Stimulated activated CD8-positive, alpha-beta memory T cell treated with anti-CD3 and anti-CD28 coated beads, Interleukin-4, amount 100 ng/mL, for 1 hour (primary cell): ENCODE measurements at places on chromosomes 4 and X.
A peak's percentile ranks its signal among the peaks of the same experiment; 100 is the strongest.

DNA sequence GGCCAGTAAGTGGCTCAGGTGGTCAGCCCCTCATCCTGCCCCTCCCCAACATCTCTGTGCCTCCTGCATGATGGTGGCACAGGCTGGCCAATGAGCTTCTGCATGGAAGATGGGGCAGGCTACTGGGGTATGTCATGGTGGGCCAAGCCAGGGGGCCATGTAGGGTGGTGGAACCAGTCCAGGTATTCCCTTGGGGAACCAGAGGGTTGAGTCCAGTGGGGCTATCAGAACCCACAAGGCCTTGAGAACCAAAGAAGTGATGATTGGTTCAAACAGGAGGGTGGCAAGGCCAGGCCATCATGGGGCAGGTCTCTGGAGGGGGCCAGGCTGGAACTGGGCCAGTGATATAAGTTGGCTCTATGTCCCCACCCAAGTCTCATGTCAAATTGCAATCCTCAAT is 18.8 kb upstream of the PPP2R2C start:
- DNase-seq = no peak

DNA sequence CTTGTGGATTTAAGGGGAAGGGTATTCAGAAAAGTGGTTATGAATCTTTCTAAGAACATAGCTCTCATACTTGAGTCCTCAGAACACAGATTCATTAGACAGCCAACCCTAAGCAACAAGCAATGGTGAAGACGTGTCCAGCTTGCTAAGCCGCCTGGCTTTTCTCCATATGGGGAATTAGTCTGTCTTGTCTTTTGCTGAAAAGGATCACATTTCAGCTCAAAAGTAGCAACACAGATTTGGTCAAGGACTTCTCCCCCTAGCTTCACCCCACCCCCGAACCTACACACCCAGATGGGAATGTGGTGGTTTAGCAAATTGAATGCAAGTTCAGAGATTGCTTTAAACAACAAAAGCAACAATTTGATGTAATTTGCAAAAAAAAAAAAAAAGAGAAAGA is 103.3 kb upstream of the RASGEF1B start:
- no peak for DNase-seq

DNA sequence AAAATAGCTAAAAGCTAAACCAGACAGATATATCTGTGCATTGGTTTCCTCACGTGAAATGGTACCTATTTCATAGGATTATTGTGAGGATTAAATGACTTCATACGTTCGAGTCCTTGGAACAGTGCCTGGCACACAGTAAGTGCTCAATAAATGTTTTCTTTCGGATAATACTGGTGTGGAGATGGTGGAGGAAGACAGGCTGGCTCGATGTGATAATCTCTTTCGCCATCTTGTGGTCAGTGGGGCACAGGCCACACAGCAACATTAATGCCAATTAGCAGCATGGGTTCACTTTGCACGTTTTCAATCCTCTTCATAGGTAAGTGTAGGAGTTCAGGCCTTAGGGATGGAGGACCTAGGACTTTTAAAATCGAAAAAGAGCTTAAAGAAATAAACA is 9.3 kb downstream of the PAGE4 start:
- no peak for DNase-seq

DNA sequence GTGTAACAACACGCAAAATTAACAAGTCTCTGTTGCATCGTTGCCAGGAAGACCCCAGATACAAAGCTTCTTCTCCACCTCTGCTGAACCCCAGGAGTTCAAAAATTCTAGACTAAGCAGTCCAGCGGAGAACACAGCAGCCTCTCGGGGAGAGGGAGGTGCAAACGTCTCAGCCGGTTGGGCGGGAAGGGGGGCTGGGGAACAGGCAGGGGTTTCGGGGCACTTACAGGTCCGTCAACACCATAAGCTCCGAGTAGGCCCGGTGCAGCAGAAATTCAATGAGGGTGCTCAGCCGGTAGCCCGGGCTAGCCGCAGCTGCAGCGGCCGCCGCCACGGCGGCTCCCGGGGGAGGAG is 394 bp downstream of the MED14 start:
- peak; percentile 1 for DNase-seq

DNA sequence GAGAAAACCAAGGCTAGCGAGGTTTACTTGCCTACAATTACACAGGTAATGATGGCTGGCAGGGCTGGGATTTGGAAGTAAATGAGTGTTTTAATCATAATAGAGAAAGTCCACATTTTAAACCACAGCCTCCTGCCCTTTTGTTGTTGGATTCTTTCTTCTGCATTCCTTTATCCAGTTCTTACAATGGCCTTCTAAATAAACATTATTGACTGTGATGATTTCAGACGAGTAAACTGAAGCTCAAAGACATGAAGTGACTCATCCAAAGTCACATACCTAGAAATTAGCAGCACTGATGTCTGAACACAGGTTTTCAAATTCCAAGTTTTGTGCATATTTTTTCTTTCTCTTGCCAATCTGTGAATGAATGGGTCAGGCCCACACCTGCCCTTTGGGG is 51.2 kb upstream of the C1QTNF7 start:
- no peak for DNase-seq

- no peak for DNase-seq
Observed at GRCh38 chr4:52840531-52841370, 21.4 kb upstream of the RASL11B start.

DNA sequence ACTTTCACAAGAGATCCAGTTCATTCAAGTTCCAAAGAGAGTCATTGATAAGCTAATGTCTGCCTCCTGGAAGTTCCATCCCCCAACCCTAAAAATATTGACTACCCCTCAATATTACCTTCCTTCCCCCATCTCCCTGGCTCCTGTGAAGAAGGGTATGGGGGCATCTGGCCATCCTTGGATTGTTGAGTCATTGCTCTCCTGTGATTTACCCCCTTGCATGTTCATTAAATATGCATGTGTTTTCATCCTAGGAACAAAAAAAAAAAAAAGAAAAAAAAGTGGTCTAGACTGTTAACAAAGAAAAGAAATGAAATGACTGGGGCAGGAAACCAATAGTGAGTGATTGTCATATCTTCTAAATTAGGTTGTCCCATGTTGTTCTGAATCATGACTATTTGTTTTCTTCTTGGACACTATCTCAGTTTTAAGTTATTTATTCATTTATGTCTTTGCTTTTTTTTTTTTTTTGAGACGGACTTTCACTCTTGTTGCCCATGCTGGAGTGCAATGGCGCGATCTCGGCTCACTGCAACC is 51.9 kb upstream of the HUWE1 start:
- DNase-seq = no peak

DNA sequence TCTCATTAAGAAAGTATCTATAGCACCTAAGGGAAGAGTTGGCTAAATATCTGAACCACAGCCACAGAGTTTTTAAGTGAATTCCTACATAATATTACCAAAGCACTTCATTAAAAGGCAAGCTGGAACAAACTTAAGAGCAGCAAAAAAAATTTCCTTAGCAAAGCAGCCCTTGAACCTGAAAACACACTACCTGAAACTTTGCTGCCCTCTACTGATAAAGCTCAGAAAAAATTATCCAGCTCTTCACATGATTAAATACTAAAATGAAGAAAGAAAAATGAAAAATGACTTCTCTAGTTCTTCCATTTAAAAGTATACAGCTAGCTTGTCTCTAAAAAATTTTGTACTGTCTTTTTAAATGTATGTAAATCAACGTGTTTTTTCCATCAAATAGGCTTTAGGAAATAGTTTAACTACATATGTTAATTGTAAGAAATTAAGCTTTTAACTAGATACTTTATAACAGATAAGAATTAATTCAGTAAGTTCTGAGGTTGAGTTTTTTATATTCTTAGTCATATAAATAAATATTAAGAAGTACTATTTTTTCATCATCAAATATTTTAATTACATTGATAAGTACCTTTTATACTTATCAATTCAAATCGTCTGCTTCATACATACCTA is 156.1 kb downstream of the STPG2 start:
- no peak for DNase-seq

DNA sequence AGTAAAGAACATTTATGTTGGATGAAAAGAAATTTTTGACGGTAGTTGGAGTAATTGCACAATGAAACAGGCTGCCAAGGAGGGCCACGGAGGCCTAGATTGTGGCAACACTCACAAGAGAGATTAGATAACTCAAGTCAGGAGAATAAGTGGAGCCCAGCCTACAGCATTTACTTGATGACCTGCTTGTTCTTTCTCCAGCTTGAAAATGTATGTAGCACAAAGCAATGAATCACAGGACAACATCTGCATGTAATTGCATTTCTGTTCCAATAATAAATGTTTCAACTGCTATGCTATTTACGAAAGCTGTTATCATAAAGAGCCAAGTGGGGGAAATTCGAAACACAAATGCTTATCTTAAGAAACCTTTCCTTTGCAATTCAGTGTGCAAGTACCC is 221.2 kb upstream of the MID1 start:
- DNase-seq = no peak

DNA sequence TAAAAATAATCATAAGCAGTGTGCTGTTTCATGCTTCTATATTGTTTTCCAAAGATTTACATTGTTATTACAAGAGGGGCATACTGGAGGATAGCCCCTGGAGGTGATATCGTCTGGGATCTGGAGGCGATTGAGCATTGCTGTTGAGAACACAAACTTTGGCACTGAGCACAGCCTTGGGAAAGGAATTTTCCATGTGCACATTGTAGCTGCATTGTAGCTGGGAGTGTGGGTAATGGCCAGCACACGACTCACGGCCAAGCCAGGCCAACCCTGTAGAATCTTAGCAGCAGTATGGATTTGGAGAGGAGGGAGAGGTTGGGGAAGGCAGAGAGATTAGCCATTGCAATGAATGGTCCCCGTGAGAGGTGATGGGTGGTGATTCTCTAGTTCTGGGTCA is 121.9 kb downstream of the SMIM20 start:
- no peak for DNase-seq

DNA sequence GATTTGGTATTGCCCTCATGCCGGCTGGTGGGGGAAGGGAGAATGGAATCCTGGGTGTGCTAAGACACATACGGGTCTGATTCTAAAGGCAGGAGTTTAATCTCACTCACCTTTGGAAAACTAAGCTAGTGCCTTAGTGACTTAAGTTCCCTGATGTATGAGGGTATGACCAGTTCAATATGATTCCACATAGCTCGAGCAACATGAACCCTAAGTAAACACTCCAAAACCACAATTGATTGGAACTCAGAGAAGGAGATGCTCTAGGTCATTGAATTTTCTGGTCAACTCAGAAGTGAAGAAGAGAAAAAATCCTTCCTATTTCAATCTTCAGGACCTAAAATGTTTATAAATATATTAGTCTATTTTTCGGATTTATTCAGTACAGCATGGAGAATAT is 420.1 kb upstream of the INTU start:
- DNase-seq = no peak

GRCh38 chr4:8540586-8540985 is 39.6 kb upstream of the GPR78 start:
- no peak for DNase-seq

GRCh38 chrX:13277539-13277938 is 42.3 kb downstream of the ATXN3L start:
- DNase-seq = no peak

GRCh38 chrX:49892542-49892941 is 13.3 kb downstream of the USP27X start:
- DNase-seq = no peak

DNA sequence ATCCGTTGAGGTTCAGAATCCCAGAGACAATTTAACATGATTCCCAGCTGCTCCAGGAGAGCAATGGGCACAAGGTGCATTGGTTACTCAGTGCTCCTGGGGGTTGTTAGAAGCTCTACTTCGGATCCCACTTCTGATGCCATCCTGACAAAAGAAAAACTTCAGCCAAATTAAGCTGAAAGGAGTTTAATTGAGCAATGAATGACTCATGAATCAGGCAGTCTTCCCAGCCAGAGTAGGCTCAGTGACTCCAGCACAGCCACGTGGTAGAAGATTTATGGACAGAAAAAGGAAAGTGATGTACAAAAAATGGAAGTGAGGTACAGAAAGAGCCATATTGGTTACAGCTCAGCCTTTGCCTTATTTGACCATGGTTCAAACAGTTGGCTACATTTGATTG is 95.7 kb downstream of the PWWP3B start:
- DNase-seq = no peak

DNA sequence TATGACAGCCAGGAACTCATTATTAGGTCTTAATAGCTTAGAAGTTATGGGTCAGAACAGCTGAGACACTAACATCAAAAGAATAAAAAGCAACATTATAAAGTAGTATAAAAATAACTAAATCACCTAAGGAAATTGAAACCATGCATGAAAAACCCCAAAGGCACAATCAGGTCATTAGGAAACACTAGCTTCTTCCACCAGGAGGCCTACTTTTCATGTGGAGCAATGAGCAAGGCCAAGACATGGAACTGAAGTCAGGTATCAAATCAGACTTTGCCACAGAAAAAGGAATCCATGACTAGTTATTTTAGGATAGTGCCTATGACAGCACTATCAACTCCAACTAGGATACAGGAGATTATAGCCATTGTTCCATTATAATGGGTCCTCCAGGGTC is 7.9 kb downstream of the HUWE1 start:
- no peak for DNase-seq

GRCh38 chr4:114807759-114808404 is 209.3 kb downstream of the UGT8 start:
- DNase-seq = no peak

DNA sequence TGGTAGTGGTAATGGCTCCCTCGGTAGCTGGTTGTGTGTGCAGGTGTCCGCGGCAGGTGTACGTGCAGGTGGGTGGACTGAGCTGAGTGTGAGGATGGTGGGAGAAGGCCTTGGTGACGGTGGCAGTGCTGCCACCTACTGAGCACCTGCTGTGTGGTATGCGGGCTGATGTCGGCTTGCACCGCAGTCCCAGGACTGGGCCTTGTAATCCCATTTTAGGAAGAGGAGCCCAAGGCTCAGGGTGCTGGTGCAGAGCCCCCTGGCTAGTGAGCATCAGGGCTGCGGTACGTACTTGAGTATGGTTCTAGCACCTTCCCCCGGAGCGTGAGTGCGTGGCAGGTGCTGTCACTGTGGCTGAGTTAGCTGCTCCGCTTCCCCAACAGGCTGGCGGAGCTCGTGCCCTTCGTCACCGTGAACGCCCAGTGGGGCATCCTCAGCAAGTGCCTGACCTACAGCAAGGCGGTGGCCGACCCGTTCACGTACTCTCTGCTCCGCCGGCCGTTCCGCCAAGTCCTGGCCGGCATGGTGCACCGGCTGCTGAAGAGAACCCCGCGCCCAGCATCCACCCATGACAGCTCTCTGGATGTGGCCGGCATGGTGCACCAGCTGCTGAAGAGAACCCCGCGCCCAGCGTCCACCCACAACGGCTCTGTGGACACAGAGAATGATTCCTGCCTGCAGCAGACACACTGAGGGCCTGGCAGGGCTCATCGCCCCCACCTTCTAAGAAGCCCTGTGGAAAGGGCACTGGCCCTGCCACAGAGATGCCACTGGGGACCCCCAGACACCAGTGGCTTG is 5.7 kb upstream of the CPZ start:
- DNase-seq = no peak
